Activated CD4-positive, alpha-beta T cell treated with anti-CD3 and anti-CD28 coated beads, Interleukin-2, amount 10 ng/mL, durations not matched to agents 7 days and 5 days (primary cell): ENCODE measurements at places on chromosomes 4 and X. TPM values are rescaled to one million over a fixed set of nuclear protein-coding genes. Genes with fewer than 3 reads are reported as not detected.

Gene UBE2D3
- 500 TPM for total RNA-seq

DNA sequence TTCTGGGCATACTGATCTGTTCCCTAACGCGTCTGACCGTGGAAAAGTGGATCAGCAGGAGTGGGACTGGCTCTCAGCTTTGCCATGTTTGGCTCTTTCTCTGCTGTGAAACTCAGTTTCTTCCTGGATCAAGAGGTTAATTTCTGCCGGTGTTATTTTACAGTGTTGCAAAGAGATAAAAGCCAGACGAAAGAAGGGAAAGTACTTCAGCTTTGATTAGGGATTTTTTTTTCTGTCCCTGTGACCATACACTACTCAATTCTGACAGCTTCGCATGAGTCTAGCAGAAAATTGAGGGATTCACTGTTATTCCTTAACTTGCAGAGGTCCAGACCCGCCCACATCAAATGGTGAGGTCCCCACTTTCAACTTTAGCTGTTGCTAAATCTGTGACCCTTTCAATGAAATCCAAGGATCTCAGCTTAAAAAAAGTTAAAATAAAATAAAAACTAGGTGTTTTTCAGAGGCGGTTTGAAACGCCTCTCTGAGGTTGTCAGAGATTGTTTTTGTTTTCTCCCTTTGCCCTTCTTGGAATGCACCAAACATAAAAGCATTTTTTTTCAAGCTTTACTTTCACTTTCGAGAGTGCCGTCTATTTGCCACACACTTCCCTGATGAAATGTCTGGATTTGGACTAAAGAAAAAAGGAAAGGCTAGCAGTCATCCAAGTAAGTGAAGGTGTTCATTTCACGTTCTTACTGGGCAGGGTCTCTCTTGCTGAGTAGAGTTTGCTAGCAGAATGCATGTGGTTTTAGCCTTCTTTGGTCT is at the start of gene TLR3:
Gene TLR3 (plus strand): TSS at position 576 of the 768 bp plus-strand sequence. CDS start 7,464 bp downstream, outside the sequence.
- no peak for DNase-seq

Gene AGA
- 29.0 TPM for total RNA-seq

GRCh38 chrX:2767631-2768455 is 16.0 kb downstream of the XG start:
- no peak for DNase-seq

DNA sequence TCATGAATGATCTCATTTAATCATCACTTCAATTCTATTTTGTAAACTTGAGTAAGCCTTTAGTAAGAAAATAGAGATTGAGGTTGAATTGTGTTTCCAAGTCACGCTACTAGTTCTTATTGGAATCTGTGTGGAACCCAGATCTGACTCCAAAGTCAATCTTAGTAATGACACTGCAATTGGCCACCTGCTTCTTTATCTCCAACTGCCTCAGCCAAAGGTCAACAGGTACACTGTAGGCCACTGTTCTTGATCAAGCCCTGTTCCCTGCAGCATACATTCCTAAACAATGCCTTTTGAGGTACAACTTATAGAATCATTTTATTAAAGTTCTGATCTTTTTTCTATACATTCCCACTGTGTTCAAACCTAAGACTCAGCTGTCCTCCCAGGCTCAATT is 45.5 kb upstream of the CXCL13 start:
- no peak for DNase-seq

Gene PLAC1
- not detected for total RNA-seq

Gene TAF7L
- not detected for total RNA-seq

DNA sequence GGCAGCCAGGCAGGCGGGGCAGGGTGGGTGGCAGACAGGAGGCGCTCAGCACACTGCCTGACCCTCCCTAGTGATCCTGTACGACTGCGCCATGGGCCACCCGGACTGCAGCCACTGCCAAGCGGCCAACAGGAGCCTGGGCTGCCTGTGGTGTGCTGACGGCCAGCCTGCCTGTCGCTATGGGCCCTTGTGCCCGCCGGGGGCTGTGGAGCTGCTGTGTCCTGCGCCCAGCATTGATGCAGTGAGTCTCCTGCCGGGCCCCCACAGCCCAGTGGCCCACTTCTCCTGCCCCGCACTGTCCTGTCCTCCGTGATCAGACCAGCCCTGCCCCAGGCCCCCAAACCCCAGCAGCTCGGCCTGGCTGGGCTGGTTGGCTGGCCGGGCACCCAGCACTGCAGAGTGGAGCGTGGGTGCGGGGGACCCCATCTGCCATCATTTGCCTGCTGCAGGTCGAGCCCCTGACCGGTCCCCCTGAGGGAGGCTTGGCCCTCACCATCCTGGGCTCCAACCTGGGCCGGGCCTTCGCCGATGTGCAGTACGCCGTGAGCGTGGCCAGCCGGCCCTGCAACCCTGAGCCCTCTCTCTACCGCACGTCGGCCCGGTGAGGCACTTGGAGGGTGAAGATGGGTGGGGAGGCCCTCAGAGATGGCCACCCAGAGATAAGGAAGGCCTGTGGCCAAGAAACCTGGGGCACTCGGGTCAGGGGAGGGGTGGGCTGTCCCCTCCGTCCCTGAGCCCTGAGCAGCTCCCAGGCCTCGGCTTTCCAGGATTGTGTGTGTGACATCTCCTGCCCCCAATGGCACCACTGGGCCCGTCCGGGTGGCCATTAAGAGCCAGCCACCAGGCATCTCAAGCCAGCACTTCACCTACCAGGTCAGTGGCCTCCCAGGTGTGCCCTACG is 7.6 kb downstream of the PLXNB3 start:
- DNase-seq = no peak

DNA sequence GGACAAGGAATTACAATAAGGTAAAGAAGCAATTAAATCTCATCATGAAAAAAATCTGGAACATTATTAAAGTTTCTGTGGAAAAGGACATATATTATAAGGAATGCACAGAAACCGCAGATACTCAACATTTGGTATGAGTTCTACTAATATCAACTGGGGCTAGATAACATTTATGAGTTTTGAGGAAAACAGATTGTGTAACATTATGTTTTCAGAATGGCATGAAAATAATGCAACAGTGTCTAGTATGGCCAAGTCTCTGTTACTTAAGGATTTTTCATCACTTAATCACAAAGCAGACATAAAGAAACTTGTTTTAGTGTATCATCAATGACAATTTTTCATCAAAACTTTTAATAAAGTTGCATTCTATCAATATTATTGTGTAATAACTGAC is 785.0 kb downstream of the GLUD2 start:
- DNase-seq = no peak

DNA sequence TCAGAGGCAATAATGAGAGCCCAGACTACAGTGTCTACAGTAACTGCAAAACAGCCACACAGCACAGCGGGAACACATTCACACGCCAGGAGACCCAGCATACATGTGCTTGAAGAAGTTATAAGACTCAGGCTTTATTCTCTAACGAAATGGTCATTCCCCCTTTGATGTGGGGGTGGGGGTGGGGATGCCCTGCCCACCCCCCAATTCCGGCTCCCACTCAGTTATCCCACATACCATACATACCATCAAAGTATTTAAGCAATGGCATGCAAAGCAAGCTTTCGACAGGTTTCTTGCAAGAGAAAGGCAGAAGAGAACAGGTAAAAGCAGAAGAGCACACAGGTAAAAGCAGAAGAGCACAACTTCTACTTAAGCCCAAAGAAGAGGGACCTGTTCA is 3.6 kb downstream of the MECP2 start:
- DNase-seq = no peak

- DNase-seq = no peak
Observed at GRCh38 chr4:38952017-38952416, 80.2 kb downstream of the TMEM156 start.

Gene KLHL13
- 0.35 TPM for total RNA-seq

Gene DCAF8L2
- not detected for total RNA-seq
